ENCODE measurements at places on chromosomes 5 and 9.

GRCh38 chr5:94420885-94421284, 197.5 kb downstream of the KIAA0825 start:
- no peak for DNase-seq

- DNase-seq = no peak
These were observed 81.4 kb downstream of the DTWD2 start for GRCh38 chr5:118906947-118907346.

GRCh38 chr9:111035543-111036428, 2.5 kb downstream of the LPAR1 start:
- no peak for DNase-seq

DNA sequence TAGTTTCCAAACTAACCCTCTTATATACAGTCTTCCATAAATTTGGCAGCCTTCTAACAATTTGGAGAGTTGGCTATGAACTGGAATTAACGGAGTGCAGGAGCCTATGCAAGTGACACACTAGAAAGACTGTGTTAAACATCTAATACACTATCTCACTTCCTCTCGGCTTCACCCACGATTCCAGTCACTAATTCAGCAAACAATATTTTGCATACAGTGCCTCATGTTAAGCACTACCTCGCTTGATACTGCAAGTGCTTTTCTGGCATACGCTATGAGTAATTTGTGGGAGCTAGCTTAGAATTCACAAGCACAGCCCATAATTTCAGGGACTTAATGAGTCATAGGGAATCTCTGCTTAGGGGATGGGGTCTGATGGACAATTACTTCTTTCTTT, 102.5 kb downstream of the ST8SIA4 start:
- no peak for DNase-seq

DNA sequence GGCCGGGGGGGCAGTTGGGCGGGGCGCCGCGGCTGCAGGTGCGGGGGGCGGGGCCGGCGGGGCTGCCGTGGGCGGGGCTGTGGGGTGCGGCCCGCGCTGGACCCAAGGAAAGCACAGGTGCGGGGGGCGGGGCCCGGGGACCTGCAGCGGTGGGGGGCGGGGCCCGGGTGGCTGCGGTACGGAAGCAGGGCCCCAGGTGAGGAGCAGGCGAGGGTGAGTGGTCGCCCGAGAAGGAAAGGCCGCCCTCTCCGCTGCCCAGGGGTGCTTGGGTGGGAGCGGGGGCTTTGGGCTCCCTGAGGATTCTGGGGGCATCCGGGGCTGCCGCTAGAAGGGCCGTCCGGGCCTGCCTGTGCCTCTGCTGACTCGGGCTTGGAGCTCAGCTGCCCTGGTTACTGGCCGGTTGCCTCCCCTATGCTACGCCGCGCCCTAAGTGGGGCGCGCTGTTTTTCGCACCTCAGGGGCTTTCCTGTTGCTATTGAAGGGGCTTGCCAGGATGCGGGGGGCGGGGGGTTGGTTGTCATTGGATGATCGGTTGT, 767 bp downstream of the RALGPS1 start:
- peak; percentile 38 for DNase-seq

GRCh38 chr9:109973336-109973735, 193.3 kb downstream of the PALM2AKAP2 start:
- DNase-seq = no peak

- no peak for DNase-seq
These were observed 334.6 kb upstream of the MPDZ start for GRCh38 chr9:13614060-13614459.

GRCh38 chr5:77186652-77187370, 23.7 kb upstream of the PDE8B start:
- DNase-seq = no peak

DNA sequence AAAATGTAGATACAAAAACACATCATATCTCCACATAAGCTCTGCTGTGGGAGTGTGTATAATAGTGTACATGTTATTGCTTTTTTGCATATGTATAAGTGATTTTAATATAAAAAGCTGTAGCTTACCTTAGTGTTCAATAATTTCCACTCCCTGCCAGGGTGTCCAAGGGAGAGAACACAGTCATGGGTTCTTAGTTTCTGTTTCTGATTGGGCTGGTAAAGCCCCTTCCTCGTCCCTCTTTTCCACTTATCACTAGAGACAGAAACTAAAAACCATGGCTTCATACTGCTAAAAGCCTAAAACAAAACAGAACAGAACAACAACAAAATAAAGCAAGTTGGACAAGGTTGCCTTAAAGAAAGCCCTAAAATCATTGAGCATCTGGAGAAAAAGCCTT, 74.4 kb upstream of the S1PR3 start:
- DNase-seq = no peak

DNA sequence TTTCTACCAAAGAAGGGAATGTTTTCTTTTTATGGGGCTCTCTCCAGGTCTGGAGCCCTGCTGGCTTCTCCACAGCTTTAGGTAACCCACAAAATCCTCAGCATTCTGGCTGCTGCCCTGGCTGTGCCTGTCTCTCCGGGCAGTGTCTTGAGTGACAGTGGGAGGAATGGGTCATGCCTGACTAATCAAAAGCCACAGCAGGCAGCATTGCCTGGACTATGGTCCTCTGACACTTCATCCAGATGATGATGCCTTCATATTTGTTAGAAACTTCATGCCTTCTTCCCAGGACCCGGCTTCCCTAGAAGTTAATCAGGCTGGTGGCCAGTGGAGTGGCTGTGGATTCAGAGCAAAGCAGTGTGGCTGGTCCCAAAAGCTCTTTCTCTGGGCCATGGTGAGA, 32.2 kb upstream of the TGFBI start:
- no peak for DNase-seq

DNA sequence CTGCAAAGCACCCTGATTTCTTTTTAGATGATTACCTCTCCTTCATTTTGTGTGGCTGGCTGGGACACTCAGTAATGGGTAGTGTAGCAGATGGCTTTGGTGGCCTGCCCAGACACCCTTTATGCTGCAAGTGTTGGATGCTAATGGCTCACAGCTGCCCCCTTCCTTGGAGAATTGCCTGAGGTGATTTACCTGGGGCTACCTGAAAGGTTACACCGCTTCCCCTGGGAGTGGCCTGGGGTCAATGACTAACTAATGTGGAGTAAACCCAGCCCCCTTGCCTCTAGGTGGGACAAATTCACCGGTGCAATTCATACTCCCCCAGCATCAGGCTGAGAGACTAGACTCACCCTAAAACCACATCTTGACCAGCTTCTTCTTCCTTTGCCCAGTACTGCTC, 23.5 kb upstream of the HAND1 start:
- no peak for DNase-seq

Data from activated naive CD8-positive, alpha-beta T cell treated with anti-CD3 and anti-CD28 coated beads for 36 hours (primary cell).